Activated CD4-positive, alpha-beta memory T cell treated with anti-CD3 and anti-CD28 coated beads, Interleukin-2, amount 10 ng/mL, durations not matched to agents 7 days and 5 days (primary cell): ENCODE measurements at places on chromosomes 6 and 20. TPM values are rescaled to one million over a fixed set of nuclear protein-coding genes. Genes with fewer than 3 reads are reported as not detected.

DNA sequence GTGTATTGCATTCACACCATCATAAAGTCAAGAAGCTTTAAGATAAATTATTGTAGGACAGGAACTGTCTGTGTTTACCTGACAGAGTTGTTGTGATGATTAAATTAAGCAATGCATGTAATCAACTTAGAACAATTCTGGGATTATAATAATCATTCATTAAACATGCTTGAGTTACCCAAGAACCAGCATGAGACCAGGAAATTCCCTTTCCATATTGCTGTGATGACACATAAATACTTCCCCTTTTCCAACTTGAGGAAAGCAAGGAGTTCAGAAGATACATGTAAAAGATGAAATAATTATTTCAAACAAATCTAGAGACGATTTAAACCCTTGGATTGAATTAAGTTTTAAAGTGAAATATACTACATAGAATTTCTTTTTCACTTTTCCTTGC lies 404.4 kb downstream of the GJA1 start:
- no peak overlapping the region for H3K27ac ChIP-seq
- no peak for DNase-seq
- H3K36me3 ChIP-seq, result no peaks in the 10 kb centered on the region
- no peaks in the 10 kb centered on the region for H3K27me3 ChIP-seq
- no peaks in the 10 kb centered on the region for H3K4me1 ChIP-seq

Gene TDP2
- 45.4 TPM for total RNA-seq

GRCh38 chr6:107641500-107641941 lies 151.6 kb downstream of the SOBP start:
- no peak overlapping the region for H3K4me3 ChIP-seq
- no peak overlapping the region for H3K27ac ChIP-seq
- peaks cover 60% of the 10 kb centered on the region for H3K27me3 ChIP-seq
- no peaks in the 10 kb centered on the region for H3K36me3 ChIP-seq
- DNase-seq, result no peak

- peak overlapping the region; percentile 79 for H3K4me3 ChIP-seq
- peaks cover 11% of the 10 kb centered on the region for H3K36me3 ChIP-seq
- no peak for DNase-seq
- no peaks in the 10 kb centered on the region for H3K27me3 ChIP-seq
Measured at GRCh38 chr6:8017276-8017701, 46.9 kb downstream of the BLOC1S5 start.

DNA sequence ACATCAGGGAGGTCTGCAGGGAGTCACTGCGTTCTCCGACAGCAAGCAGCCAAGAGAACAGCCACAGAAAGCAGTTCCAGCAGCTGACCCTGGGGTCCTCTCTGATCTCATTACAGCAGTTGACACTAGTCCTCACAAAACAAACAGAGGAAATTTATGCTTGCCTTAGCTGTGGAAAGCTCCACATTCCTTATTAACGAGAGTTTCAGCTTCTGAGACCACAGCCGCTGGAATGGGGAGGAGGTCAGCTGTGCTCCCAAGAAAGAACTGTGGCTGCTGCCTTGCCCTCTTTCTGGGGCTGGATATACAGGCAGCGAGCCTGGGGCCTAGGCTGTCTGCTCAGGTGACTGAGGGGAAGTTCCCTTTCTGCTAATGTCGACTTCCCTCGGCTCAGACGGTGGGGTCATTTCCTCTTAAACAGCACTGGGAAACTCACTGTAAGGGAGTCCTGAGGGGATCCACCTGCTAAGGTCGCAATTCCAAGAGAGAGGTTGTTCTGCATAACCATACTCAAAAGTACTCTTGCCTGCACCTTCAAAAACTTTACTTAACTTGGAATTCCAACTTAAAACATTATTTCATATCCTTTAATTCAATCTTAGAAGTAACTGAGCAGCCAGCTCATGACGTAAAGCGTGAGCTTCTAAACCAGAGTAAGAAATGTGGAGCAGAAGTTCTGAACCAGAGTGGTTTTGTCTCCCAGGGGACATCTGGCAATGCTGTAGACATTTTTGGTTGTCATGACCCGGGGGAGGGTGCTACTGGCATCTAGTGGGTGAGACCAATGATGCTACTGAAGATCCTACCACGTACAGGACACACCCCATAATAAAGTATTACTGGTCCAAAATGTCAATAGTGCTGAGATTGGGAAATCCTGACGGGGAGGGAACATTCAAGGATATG lies 80.3 kb downstream of the BACH2 start:
- H3K27me3 ChIP-seq, result no peaks in the 10 kb centered on the region
- peak overlapping the region; percentile 18 for H3K27ac ChIP-seq
- H3K36me3 ChIP-seq, result peaks cover 4% of the 10 kb centered on the region
- H3K4me1 ChIP-seq, result peaks cover 3% of the 10 kb centered on the region

DNA sequence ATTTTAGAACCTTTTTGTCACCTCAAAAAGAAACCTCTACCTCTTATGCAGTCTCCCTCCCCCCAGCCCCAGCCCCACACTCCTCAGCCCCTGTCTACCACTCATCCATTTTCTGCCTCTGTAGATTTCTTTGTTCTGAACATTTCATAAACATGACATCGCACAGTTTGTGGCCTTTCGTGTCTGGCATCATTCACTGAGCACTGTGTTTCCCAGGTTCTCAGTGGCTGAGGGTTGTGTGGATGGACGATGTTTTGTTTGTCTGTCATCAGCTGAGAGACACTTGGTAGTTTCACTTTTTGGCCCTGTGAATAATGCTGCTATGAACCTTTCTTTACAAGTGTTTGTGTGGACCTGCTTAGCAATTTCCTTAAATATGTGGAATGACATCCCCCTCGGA lies 64.5 kb downstream of the FAM120B start:
- H3K4me3 ChIP-seq, result no peak overlapping the region
- no peak overlapping the region for H3K27ac ChIP-seq
- peaks cover 17% of the 10 kb centered on the region for H3K4me1 ChIP-seq
- H3K36me3 ChIP-seq, result peaks cover 20% of the 10 kb centered on the region
- no peak for DNase-seq

DNA sequence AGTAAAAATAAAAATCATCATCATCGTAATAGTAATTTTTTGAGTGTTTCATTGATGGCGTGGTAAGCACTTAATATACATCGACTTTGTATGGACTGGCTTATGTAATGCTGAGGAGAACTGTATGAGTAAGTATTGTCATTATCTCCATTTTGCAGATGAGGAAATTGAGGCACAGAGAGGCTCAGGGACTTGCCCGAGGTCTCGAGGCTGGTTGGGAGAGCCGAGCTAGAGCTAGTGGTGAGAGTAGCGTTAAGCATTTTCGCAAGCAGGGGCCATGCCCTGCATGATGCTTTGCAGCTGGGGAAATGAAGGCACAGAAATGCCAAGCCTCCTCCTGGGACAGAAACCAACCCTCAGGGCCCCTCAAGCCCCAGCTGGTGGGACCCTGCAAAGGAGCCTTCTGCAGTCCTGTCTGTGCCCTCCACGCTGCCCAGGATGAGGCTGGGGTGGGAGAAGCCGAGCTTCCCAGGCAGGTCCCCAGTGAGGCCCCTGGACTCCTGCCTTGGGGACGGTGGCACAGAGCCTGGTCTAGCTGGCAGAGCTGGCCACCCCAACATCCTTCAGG lies 31.1 kb upstream of the STX16 start:
- H3K4me1 ChIP-seq, result no peaks in the 10 kb centered on the region
- no peaks in the 10 kb centered on the region for H3K36me3 ChIP-seq
- no peak for DNase-seq
- no peak overlapping the region for H3K27ac ChIP-seq
- H3K4me3 ChIP-seq, result no peak overlapping the region
- peaks cover 10% of the 10 kb centered on the region for H3K27me3 ChIP-seq

- no peak overlapping the region for H3K4me3 ChIP-seq
- no peaks in the 10 kb centered on the region for H3K4me1 ChIP-seq
Measured at GRCh38 chr6:22680950-22681349, 111.6 kb downstream of the HDGFL1 start.

- H3K27ac ChIP-seq, result no peak overlapping the region
- no peaks in the 10 kb centered on the region for H3K4me1 ChIP-seq
- H3K27me3 ChIP-seq, result peaks cover 6% of the 10 kb centered on the region
- no peak for DNase-seq
- H3K36me3 ChIP-seq, result no peaks in the 10 kb centered on the region
Measured at GRCh38 chr20:17834804-17835203, 133.8 kb downstream of the SNX5 start.

DNA sequence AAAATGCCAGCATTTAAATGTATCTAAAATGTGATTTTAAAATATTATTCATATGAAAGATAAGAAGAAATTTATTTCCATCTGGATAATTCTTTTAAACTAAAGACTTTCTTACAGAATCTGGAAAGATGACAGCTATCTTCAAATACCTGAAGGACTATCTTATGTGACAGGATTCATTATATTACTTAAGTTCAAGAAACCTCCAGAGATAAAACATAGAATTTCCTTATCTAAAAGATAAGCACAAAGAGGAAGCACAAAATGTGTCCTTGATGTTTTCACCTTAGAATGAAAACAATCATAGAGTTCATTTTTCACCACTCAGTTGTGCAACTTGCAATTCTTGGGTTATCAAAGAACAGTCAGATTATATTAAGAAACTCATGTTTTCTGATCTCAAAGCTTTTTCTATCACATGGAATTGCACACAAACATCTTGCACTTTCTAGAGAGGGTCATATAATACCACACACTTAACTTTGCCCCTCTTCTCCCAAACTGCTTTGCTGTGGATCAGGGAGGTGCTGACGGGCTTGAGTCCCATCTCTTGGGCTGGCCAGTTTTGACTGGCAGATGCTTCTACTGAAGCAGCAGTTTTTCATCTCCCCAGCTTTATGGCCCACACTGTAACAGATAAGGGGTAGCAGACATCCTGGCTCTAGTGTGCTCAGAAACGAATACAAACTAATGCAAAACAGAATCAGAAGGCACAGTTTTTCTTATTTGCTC lies 467.4 kb downstream of the CDC5L start:
- DNase-seq, result no peak
- H3K4me1 ChIP-seq, result no peaks in the 10 kb centered on the region
- H3K4me3 ChIP-seq, result no peak overlapping the region
- H3K36me3 ChIP-seq, result no peaks in the 10 kb centered on the region
- H3K27me3 ChIP-seq, result no peaks in the 10 kb centered on the region

Gene RIPPLY2
- total RNA-seq, result not detected
